ENCODE measurements at places on chromosomes 11 and 22.

DNA sequence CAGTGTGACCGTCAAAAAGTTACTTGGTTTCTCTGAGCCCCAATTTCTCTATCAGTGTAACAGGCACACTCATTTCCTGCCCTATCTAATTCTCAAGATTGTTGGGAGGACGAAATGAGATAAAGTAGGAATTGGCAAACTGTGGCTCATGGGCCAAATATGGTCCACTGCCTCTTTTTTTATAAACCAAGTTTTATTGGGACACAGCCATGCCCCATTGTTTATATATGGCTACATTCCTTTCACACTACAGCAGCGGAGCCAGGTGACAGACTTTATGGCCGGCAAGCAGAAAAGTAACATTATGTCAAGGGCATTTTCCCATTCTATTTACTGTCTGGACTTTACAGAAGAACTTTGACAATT lies 116.7 kb upstream of the TIMP3 start:
- DNase-seq: no peak

DNA sequence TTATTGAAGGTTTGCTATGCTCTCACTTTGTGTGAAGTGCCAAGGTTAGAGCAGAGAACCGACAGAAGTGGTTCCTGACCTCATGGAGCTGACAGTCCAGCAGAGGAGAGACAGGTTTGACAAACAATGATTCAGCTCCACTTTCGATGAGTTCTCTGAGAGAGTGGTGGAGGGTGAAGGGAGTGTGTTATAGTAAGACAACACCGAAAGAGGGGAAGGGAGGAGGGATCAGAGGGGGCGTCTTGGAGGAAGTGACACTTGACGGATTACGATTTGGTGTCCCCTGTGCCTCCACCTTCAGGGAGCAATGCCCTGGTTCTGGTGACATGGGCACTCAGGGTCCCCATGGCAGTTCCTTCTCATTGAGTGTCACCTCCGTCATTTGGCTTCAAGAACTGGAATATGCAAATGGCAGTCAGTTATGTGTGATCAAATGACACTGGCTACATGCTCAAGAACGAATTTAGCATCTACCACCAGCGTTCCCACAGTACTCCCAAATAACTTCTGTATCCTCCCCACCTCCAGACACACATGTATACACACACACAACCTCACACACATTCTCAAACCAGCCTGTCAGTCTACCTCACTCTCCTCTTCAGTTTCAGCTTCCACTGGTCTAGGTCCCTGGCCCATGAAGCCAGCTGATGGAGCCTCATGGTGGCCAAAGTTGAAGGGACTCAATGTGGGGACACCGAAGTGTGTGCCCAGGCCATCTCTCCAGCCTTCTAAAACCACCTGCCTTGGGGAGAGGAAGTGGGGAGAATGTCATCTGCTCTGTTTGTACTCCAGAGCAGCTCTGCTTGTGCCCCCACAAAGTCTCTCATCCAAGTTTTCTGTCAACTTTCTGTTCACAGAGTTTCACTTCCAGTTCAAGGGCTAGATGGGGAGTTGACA lies 31.4 kb upstream of the NUP160 start:
- DNase-seq: no peak

DNA sequence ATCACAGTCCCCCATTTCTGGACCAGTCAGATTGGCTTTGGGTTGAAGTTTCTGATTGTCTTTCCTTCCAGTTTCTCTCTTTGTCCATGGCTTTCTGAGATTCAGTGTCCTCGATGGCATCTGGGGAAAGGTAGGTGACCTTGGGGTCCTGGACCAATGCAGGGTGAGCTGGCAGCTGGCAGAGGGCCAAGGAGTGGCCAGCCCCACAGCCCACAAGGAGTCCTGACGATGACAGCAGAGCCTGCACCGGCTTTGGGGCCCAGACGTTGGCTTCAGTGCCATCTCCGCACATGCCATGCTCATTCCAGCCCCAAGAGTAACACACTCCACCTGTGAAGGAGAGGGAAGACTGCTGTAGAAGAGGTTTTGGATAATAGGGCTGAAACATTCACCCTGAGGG lies 53.5 kb downstream of the KCNC1 start:
- DNase-seq: no peak

- DNase-seq: no peak
Observed at GRCh38 chr11:76735841-76736240, 47.3 kb upstream of the TSKU start.

- no peak for DNase-seq
Observed at GRCh38 chr11:76955459-76956114, 78.6 kb upstream of the B3GNT6 start.

GRCh38 chr11:8533332-8533731 lies 60.7 kb downstream of the STK33 start:
- DNase-seq: no peak

DNA sequence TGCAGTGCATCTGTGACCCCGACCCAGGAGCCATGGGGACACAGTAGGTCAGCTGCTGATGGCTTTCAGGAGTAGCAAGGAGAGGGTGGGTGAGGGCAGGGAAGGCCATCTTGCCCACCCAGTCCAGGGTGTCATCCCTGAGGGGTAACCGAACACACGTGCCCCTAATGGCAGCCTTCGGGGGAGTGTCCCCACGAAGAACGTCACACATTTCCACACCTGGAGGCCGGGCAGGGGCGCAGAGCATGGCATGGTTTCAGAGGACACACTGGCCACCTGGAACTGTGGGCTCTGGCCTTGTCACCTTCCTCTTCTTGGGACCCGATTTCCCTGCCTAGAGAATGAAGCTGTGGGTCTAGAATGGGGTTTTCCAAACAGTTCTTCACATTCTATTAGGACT lies 19.4 kb upstream of the BAIAP2L2 start:
- DNase-seq: no peak

GRCh38 chr11:57499413-57499982 lies 16.0 kb downstream of the SLC43A1 start:
- DNase-seq: peak; percentile 74

DNA sequence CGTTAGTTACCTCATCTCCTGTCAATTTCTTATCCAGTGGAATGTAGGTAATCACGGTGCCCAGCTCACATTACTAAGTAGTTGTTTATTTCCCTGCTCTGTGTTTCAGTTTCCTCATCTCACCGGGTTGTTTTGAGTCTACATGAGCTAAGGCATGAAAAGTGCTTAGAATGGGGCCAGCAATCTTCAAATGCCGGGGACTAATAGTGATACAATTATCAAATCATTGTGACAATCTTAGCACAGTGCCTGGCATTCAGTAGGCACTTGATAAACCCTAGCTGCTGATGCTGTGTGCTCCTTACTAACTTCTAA lies 53.3 kb upstream of the CD5 start:
- DNase-seq: no peak

- DNase-seq: no peak
Observed at GRCh38 chr11:81004576-81004975, 1563.7 kb upstream of the TENM4 start.

GRCh38 chr11:64339286-64339685 lies 718 bp upstream of the CCDC88B start:
- no peak for DNase-seq

GRCh38 chr11:123000721-123001120 lies 19.1 kb upstream of the BSX start:
- DNase-seq: no peak

DNA sequence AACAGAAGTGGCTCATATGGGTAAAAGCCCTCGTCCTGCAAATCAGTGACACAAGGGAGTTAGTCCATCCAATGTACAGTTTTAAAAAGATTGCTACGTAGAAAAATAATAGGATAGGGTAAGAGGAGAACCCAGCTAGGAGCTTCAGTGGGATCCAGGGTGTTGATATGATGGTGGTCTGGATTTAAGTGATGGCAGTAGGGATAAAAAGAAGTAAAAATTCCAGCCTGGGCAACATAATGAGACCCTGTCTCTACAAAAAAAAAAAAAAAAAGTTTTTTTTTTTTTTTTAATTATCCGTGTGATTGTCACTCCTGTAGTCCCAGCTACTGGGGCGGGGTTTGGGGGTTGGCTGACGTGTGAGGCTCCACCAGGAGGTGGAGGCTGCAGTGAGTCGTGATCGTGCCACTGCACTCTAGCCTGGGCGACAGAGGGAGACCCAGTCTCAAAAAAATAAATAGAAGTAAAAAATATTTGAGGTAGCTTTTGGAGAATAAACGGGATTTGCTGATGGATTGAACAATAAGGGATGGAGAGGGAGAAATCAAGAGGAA lies 7.0 kb upstream of the L3MBTL2 start:
- DNase-seq: peak; percentile 19

GRCh38 chr11:94885581-94885980 lies 87.8 kb downstream of the CWC15 start:
- DNase-seq: no peak

DNA sequence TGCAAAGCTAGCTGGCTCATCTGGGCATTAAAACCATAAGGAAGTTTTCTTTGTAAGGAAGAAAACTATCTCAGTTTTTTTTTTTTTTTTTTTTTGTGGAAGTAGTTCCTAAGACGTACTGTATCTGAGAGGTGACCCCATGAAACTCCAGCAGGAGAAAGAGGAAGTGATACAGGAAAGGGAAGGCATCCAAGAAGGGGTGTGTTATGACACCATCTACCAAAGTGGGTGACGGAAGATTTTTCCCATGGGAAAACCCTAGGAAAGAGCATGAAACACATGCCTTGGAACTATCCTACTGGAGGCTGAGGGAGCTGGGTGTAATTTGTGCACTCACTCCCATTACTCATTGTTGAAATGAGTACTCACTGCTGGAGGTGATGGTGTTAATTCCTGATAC lies 63.8 kb upstream of the ARHGAP20 start:
- DNase-seq: peak; percentile 73

GRCh38 chr11:111344032-111344431 lies 35.0 kb downstream of the POU2AF1 start:
- DNase-seq: no peak

DNA sequence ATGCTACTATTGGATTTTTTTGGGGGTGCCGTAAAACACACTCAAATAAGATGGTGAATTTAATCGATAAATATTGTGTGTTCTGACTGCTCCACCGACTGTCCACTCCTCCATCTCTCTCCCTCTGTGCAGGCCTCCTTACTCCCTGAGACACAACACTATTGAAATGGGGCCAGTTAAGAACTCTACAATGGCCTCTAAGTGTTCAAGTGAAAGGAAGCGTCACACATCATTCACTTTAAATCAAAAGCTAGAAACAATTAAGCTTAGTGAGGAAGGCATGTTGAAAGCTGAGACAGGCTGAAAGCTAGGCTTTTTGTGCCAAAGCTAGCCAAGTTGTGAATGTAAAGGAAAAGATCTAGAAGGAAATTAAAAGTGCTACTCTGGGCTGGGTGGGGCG lies 156.7 kb downstream of the CTTN start:
- DNase-seq: no peak

- no peak for DNase-seq
Observed at GRCh38 chr11:2259897-2260451, 10.4 kb downstream of the ASCL2 start.

DNA sequence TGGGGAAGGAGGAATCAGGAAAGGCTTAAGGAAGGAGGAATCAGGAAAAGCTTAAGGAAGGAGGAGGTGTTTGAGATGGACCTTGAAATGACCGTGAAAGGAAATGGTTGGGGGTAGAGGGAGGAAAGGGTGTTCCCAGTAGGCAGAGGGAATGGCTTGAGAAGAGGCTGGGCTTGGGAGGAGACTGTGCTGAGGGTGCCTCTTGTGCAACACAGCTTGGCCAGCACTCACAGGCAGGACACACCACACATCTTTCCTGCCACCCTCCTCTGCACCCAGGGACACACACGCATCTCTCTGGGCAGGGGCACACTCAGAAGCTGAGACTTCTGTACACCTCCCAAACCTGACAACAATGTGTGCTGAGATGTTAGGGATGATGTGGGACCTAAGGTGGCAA lies 151.4 kb downstream of the FBXO7 start:
- no peak for DNase-seq

DNA sequence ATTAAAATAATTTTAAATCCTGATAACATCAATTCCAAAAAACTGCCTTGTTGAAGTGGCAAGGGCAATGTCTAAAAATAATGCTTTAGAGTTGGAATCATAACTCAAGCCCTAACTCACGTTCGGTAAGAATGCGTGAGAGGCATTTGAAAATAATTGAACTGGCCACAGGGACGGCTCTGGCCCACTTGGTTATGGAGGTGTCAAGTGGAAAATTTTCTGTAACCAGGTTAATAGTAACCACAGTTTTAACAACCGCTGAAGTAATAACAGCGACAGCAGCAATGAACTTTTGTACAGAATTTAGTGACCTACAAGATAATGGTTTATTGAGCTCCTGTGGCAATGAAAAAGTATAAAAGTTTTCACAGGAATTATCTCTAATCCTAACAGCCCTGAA lies 79.4 kb downstream of the ETS1 start:
- DNase-seq: no peak

DNA sequence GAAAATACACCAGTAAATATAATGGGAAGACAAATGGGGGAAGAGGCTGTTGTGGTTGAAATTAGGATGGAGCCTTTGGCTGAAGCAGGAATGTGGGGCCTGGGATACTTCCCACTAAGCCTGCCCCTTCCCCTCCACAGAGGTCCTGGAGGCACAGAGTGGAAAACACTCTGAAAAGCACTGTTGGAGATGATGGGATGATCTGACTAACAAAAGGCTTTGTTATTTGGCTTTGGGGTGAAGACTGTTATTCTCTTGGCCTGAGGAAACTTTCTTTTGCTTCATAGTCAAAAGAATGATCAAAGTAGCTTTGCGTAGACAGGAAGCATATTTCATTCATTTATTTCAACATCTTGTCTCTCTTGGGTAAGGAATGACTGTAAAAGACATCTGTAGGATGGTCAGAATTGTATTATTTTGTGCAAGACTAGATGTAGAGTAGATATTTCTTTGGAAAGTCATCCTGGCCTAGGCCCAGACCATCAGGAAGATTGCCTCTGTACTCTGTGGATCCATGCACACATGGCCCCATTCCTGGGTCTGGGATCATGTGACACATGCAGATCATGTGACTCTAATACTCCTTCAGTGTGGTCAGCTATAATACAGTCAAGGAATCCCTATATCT lies 111.4 kb downstream of the SPON1 start:
- no peak for DNase-seq

GRCh38 chr11:94866936-94867795 lies 99.0 kb downstream of the AMOTL1 start:
- no peak for DNase-seq

- no peak for DNase-seq
Observed at GRCh38 chr11:124602193-124602592, 9.0 kb upstream of the PANX3 start.

GRCh38 chr11:114166897-114167323 lies 107.4 kb downstream of the ZBTB16 start:
- no peak for DNase-seq

DNA sequence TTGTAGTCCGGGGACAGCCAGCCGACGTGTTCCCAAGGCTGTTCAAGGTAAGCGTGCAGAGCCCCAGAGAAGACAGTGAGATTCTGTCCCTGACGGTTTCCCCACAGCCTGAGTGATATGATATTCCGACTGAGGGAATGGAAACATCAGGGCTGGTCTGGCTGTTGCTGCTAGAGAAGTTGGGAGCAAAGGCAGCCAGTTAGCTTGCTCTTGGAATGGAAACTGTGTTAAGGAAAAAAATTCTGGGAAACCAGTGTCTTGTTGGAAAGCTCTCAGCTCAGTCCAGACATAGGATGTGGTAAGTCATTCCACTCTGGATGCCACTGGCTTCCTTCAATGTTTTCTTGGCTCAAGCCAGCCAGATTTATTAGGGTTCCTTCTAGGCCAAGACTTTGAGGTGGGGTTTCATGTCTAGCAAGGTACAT lies 8.8 kb downstream of the CRY2 start:
- DNase-seq: no peak

All from inflammatory macrophage treated with lipopolysaccharide for 1 hour (primary cell).